ENCODE measurements at places on chromosomes 5 and 9.
A peak's percentile ranks its signal among the peaks of the same experiment; 100 is the strongest.

DNA sequence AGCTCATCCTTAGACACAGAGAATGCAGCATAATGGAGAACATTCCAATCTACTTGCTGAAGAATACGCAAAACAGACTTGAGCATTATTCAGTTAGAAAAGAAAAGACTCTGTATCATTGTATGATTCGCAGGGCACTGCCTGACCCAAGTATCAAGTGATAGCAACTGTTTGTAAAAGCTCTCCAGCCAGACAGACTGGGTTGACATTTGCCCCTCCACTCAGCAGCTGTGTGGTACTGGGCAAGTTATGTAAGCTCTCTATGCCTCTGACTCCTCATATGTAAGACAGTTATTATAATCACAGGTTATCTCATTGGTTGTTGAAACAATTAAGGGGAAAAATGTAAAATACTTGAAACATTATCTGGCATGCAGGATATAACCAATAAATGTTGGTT, 505.0 kb downstream of the ELAVL2 start:
- no peak for DNase-seq

DNA sequence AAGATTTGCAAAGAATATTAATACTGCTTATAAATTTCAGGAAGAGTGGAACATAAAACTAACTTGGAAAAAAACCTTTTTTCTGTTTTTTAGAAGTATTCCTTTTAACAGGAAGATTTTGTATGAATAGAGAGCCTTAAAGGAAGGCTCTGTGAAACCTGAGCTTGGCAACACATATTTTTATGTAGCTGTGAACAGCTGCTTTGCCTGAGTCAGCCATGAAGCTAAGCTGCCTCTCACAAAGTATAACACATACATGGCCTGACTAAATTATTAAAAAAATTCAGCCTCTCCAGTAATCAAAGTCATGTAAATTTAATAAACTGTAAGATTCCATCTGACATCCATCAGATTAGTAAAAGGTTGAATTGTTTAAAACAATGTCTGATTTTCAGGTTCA, 547.5 kb downstream of the ELAVL2 start:
- DNase-seq: no peak

DNA sequence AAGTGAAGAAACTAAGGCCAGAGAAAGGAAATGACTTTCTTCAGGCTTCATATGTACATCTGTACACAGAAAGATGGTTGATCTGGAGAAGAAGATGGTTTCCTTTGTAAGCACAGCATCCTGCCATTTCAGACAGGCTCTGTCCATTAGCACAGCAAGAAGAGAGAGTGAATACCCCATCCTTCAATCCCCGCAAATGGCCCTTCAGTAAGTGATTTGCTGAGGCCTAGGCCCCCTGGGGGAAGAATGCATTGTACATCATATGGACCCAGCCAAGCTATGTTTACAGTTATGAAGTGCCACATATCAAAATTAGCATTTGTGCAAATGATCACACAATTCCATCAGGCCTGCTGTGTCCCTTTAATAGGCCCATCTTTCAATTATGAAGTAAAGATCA, 657.4 kb downstream of the BRINP1 start:
- no peak for DNase-seq

GRCh38 chr9:35834260-35835215, 5.5 kb downstream of the TMEM8B start:
- DNase-seq: no peak

DNA sequence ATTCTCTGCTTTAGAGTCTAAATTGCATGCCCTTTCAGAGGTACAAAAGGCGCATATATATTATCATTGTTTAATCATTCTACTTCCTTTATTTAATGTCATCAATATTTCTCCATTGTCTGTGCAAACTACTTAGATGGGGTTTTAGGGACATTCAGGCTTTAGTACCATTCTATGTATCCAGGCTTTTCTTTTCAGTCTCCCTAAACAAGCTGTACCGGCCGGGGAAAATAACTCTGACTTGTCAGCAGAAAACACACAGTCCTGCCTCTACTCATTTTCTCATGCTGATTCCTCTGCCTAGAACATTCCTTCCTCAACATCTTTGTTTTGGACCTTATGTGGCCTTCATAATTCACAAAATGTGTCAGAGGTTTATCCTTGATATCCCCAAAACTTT, 392.1 kb upstream of the DAB2 start:
- DNase-seq: no peak

- no peak for DNase-seq
Measured at GRCh38 chr9:11646831-11647230, 1034.0 kb upstream of the PTPRD start.

GRCh38 chr9:137390553-137391410, 32.2 kb downstream of the EXD3 start:
- DNase-seq: peak; percentile 40

DNA sequence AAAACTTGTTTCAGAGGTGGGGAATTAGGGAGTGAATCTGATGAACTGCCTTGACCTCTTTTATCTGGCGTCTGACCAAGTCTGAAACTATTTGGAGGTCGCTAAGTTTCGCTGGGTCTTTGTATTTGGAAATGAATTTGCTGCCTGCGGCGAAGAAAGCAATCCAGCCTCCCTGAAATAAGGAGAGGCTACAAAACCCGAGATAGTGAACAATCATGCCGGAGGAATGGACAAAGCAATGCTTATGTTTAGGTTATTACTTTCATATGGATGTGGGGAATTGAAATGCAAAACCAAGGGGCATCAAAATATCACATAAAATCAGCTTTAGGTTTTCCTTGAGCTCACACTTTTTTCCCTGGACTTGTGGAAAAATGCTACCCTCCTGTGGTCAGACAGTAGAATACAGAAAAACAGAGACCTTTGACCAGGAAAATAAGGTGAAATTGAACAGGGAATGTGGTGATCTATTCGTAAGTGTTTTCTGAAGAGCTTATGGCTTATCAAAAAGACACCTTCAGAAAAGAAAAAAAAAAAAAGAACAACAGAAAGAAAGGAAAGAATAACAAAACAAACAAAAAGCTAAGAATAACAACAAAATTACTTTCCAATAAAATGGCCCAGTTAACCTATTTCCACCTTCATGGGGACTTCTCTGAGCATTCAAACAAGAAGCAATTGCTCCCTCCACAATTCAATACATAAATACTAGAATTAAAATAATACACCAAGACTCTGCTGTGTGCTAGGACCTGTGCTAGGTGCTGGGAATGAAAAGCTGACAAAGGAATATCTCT, 68.6 kb upstream of the DPYSL3 start:
- peak; percentile 82 for DNase-seq

GRCh38 chr9:16627967-16628366, 242.5 kb downstream of the BNC2 start:
- DNase-seq: peak; percentile 18

DNA sequence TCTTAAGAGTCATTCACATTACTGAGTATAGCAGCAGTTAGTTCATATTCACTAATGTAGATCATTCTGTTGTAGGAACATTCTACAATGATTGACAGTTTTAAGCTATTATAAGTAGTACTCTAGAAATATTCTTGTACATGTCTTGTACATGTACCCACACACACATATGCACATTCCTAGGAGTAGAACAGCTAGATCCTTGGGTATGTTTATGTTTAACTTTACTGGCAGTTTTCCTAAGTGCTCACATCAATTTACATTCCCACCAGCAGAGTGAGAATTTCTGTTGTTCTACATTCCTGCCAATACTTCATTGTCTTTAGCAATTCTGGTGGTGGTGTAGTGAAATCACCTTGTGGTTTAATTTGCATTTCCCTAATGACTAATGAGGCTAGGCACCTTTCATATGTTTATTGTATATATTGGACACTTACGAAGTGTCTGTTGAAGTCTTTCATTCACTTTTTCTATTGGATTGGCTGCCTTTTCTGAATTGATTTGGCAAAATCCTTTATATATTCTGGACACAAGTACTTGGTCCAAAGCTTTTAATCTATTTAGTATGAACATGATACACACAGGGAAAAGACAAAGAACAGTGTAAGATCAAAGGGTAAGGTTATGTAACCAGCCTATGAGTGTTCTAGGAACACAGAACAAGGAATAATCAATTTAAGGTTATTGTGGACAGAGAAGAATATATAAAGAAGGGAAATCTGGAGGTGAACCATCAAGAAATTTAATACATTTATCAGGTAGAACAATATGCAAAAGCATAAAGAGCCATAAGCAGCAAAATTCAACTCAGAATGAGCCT, 95.6 kb downstream of the MLLT3 start:
- peak; percentile 50 for DNase-seq

- DNase-seq: no peak
Measured at GRCh38 chr5:128216860-128217531, 133.4 kb downstream of the SLC12A2 start.

DNA sequence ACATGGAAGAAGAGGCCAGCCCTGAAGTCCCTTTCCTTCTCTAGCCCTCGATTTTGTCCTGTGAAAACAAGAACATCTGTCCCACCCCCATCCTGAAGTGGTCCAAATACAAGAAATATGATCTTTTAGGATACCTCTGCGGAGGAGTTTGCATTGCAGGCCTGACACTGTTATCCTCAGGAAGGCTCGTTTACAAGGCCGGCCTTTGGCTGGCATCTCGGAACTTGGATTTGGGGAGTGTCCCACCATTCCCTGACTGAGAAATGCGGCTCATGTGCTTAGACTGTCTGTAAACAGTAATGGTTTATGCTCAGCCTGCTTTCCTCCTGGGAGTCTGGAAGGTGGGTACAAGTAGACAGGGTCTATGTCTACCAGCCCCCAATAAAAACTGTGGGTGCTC, 26.4 kb downstream of the WHRN start:
- no peak for DNase-seq

DNA sequence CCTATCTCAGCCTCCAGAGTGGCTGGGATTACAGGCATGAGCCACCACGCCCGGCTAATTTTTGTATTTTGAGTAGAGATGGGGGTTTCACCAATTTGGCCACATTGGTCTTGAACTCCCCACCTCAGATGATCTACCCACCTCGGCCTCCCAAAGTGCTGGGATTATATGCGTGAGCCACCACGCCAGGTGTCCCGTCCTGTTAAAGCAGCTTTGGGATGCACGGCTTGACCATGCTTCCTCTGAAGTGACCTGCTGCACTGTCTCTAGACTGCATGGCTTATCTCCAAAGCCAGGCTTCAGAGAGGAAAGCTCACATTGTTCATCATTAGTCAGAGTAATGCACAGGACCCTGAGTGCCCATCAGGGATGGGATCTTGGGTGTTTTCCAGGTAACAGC, 45.4 kb downstream of the SEMA4D start:
- DNase-seq: no peak

GRCh38 chr5:31809050-31809870, 170.3 kb downstream of the PDZD2 start:
- DNase-seq: peak; percentile 32

DNA sequence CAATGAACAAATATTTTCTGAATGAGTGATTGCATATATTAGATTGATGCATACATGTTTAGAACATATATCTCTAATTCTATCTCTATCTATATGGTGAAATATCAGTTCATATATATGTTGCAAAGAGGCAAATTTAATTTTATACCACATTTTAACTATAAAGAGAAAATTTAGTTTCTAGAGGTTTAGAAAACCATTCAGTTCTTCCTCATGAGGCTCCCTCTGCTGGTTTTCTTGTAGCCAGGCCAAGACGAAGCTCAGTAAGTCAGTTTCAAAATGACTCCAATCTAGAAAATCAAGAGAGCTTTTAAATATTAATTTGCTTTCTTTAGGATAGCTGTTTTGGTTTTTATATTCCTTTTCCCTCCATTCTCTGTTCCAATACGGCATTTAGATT, 312.1 kb downstream of the TMEM232 start:
- DNase-seq: no peak

GRCh38 chr9:127682351-127683136, 24.2 kb upstream of the CFAP157 start:
- DNase-seq: no peak

GRCh38 chr9:76581731-76582130, 122.7 kb downstream of the GCNT1 start:
- DNase-seq: no peak

DNA sequence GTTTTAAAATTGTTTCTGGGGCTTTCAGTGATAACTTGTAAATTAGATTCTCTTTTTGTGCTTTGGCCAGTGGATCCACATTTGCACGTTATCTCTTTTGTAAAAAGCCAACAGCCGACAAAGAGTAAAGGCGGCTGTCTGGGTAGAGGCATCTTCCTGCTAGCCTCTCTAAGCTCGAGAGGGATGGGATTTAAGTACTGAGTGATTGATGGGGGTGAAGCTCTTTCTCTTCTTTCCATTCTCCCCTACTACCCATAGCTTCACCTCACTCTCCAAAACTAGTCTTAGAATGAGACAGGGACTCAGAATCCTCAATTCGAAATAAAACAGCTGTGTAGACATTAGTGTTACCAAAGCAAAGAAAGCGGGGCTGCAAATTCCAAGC, 3.4 kb downstream of the PBX3 start:
- DNase-seq: no peak

DNA sequence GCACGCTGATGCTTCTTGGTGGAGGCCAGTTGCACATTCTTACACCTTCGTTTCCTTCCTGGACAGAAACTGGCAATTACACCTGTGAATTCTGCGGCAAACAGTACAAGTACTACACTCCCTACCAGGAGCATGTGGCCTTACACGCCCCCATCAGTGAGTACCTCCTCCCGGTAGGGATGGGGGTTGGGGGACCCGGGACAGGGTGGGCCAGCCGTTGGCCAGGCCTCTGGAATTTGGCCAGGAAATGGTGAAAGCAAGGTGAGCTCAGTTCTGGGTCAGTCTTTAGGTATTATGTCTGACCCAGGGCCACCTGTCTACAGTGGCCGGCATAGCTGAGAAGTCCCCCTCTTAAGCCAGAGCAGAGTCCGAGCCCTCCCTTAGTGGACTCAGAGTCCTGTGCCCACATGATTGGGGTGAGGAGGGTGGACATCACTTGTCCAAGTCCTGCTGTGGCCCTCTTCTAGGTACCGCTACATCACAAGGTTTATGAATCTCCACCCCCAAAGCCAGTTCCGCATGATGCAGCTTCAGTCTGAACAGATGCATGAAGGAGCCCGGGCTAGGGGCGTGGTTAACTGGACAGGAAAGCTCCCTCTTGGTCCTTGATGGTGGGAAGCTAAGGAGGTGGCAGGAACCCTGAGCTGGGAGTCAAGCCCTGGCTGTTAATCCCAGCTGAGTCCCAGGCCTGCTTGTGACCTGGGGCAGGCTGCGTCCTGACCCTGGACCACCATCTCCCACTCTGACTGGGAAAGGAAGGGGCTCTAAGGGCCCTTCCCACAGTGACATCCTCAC, 61.3 kb downstream of the AMBP start:
- DNase-seq: no peak

DNA sequence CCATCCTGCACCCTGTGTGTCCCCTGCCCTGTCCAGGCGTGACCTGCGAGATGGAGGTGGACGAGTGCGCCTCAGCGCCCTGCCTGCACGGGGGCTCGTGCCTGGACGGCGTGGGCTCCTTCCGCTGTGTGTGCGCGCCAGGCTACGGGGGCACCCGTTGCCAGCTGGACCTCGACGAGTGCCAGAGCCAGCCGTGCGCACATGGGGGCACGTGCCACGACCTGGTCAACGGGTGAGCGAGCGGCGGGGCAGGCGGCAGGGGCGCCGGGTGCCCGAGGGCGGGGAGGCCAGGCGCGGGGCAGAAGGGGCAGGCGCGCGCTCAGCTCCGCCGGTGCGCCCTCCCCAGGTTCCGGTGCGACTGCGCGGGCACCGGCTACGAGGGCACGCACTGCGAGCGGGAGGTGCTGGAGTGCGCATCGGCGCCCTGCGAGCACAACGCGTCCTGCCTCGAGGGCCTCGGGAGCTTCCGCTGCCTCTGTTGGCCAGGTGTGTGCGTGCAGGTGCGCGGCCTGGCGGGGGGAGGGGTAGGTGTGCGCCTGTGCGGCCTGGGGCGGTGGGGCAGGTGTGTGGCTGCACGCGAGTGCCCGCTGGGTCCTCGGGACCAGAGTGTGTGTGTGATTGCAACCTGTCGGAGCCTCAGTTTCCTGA, 10.0 kb downstream of the CRB2 start:
- peak; percentile 27 for DNase-seq
